Epithelial cell of esophagus (primary cell): ENCODE measurements at places on chromosomes 5 and 9.

DNA sequence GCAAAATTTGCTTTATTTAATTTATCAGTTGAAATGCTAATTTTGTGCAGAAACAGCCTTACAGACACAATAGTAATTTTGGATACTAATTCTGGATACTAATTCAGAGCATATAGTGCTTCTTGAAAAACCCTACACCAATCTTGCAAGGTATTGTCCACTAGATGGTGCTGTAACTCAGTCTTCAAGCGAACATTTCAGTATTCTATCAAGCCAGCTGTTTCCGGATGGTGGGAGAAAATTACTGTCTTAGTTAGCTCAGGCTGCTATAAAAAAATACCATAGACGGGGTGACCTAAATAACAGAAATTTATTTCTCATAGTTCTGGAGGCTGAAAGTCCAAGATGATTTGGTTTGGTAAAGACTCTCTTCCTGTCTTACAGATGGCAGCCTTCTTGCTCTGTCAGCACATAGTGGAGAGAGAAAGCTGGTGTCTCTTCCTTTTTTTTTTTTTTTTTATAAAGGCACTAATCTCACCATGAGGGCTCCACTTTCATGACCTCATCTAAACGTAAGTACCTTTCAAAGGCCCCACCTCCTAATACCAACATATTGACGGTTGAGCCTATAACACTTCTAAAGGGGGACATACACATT, 1306.5 kb upstream of the CDH9 start:
- peak; percentile 77 for DNase-seq

- DNase-seq: no peak
Measured at GRCh38 chr5:33037076-33037475, 326.0 kb downstream of the NPR3 start.

DNA sequence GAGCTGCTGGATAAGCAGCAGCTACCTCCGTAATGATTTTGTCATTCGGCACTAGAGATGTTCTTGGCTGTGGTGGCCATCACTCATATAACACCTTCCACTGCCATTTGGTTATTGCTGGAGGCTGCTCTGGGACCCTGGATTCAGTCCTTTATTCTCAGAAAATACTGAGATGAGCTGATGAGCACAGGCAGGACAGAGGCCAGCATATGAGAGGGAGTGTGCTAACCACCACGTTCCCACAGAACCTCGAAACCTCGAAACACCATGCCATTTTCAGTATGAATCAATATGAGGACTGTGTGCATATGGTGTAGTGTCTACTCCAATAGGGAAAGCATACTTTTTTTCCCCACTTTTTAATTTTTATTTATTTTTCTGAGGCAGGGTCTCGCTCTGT, 56.6 kb downstream of the ADAM19 start:
- no peak for DNase-seq

DNA sequence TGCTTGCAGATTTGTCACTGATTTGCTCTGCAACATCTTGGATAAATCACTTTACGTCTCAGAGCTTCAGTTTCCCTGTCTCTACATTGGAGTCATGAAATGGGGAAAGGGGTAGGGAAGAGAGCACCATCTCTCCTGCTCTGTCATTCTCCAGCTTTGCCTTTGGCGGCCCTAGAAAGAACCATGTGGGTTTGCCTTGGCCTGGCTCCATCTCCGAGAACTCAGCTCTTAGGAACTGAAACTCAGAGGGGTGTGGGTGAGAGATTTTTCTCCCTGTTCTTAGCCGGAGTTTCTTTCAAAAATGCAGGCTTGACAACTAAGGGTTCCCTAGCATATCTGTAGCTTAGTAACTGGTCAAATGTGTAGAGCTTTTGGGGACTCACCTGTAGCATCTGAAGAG, 123.5 kb downstream of the SMARCA2 start:
- DNase-seq: no peak

GRCh38 chr9:3215658-3216057, 310.1 kb downstream of the RFX3 start:
- peak; percentile 6 for DNase-seq

DNA sequence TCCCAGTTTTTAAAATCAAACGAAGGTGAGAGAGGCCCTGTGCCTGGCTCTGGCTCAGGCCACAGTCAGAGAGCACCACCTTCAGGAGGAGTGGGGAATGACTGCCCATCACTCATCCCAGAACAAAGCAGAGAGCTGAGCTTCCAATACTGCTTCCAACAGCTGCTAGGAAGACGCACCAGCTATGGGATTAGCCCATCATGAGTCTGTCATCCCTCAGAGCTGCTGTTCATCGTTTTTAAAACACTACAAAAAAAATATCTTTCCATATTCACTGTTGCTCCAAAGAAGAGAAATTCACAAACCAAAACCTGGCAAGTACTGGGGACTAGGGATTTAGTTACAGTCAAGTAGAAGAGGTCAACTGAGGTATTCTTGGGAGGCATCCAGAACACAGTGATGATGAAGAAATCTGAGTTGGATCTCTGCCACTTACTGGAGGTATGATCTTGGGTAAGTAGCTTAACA, 102.4 kb downstream of the CDK5RAP2 start:
- DNase-seq: peak; percentile 91

DNA sequence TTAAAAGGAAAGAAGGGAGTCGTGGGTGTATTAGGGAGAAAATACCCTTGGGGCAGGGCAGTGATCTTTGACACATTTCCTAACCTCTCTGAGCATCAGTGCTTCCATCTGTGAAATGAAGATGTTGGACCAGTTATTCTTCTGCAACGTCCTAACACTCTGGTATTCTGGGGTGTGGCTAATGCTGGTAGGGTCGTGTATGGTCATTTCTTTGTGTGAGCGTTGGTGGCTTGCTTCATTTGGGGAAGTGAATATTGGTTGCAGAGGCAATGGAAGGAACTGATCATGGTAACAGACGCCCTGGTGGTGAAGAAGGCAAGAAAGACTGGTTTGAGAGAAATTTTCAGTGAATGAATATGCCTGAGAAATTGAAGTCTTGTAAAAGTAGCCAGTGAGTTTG, 67.9 kb upstream of the TTC23L start:
- DNase-seq: no peak

DNA sequence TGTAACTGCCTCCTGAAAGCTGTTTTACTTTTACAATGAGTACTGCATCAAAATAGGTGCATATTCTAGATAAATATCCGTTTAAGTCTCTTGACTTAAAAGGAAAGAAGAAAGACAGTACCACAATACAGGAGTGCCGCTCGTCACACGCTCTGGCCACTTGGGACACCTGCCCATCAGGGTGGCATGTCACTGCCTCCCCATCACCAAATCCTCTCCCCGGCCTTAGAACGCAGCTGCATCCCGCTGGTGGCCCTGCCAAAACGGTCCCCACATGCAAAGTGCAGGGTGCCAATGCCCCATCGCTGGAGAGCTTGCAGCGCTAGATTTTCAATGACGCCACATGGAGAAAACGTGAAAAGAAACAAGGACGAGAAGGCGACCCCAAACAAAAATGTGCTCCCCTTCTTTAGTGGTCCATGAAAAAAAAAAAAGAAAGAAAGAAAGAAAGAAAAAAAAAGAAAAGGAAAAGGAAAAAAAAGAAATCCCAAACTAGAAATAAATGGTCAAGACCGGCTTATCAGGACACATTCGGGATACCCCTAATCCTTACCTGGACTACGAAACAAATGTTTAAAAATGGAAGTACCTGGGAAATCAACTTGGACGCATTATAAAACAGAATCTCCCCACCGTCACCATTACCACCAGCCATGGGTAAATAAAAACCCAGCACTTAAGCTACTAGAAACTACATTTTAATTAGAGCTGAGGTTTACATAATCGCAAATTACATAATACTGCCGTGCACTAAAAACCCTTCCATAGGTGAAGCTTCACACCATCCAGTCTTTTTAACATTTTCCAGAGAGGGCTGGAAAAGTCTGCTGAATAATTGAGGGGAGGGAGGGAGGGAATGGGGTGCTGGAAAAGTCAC, 1.0 kb downstream of the ANKH start:
- no peak for DNase-seq

DNA sequence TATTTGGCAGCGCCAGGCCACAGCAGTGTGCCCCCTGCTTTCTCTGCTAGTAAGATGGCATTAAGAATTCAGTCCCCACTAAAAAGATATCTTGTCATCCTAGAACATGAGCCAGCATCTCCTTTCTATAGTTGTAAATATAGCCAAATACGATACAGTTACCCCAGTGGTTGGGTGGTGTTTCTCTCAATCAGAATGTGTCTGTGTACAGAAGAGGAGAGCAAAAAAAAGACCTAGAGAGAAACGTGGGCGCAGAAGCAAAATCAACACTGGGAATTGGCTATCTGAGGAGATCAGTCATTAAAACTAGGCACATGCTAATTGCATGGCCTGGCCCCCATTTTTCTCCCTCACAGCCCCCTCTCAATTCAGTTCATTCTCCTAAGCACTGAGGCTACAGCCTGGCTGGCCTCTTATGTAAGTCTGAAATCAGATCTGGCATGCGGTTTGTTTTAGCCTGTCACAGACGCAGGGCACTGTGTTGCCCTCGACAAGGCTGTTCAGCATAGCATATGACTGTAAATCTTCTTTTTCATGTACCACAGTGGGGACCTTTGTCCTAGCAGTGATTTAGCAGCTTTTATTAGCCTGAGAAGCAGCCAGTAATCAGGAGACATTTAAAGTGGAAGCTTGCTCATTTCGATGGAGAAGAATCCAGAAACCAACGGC, 57.8 kb downstream of the RORB start:
- no peak for DNase-seq

GRCh38 chr5:53249529-53250200, 140.1 kb upstream of the MOCS2 start:
- peak; percentile 88 for DNase-seq

DNA sequence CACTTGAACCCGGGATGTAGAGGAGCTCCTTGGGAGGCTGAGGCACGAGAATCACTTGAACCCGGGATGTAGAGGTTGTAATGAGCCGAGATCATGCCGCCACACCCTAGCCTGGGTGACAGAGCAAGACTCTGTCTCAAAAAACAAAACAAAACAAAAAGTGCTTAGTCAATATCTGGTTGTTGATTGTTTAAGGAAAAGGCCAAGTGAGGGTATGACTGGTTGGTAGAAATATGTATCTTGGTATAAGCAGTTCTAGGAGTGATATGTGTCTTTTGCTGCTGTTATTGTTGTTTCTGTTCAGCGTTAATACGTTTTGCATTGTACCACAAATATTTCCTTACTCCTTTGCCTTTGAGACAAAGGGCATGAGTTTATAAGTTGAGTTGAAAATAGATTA, 210.7 kb upstream of the DMRT1 start:
- DNase-seq: peak; percentile 60

- no peak for DNase-seq
Measured at GRCh38 chr5:893711-894110, 1.0 kb downstream of the TRIP13 start.

- peak; percentile 79 for DNase-seq
Measured at GRCh38 chr5:135650081-135650480, 71.3 kb upstream of the CXCL14 start.

GRCh38 chr9:124268661-124269060, 10.9 kb downstream of the NEK6 start:
- DNase-seq: no peak

GRCh38 chr9:108167136-108167900, 677.7 kb upstream of the KLF4 start:
- no peak for DNase-seq

DNA sequence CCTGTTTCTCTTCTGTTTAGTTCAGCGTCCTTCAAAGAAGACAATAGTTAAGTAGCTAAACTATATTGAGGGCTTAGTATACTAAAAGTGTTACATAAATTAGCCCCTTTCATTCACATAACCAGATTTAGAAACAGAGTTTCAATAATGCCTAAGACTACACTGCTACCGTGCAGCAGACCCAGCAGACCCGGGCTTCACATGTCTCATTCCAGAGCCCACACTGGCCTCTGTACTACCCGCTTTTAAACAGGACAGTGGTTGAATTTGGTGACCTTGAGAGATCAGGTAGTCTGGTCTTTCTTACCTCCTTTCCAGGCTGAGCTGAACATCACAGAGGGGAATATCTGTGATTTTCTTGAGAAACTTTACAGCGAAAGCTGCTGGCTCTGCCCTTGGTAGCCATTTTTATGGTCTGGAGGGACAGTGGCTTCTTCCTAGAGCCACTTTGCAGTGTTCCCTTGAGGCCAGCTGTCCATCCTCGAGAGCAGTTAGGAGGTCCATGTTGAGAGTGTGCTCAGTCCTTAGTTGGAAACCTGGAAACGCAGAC, 56.5 kb downstream of the SLC22A5 start:
- no peak for DNase-seq

DNA sequence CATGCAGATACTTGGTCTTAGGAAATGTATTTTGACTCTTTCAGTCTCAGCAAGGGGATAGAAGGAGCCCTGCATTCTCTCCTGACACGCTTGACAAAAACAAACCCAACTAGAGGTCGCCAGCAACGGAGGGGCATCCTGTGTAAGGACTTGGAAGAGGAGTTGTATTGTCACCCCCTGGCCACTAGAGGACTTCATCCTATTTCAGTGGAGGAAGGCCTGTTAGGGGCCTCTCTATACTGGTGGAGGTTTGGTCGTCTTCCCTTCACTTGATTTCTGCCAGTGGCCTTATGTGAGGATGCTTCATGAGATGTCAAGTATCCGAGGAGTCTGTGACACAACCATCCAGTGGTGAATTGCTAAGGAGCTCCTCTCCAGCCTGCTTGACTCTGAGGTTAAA, 122.8 kb upstream of the STC2 start:
- DNase-seq: peak; percentile 23

- peak; percentile 99 for DNase-seq
Measured at GRCh38 chr9:33229359-33230114, 10.4 kb upstream of the SPINK4 start.

DNA sequence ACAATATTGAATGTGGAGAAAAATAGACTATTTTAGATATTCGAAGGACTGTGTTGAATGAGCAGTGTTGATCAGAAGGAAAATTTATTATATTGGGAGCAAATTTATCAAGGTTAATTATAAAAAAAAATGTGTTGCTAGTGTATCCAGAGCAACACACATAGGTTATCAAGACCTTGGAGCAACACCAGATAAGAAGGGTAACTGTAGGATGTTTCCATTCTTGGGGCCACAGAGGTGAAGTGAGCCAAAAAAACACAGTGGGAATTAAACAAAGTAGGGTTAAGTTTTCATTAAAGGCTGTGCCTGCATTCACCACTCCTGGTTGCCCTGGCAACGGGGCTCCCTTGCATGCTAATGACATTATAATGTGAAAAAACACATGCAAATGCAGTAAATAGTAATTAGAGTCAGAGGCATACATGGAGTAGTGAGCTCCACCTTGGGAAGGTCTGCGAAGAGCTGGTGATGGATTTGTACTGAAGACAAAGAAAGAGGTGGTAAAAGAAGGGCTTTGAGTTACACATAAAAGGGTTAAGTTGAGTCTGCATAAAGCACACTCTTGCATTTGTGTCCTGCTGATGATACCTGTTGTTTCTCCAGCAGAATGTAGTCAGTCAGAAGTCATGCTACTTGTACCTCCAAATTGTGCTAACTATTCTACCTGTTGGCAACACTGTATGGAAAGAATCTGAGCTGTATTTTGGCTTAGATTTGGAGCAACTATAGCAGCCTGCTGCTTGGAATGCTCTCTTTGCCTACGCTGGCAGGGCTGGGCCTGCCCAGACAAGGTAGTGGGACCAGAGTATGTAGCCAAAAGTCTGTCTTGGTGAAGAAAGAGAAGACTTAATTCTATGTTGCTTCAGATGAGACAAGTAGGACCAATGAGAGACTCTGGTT, 59.6 kb downstream of the ATG10 start:
- peak; percentile 67 for DNase-seq
